ENCODE measurements at places on chromosomes 2 and 18.

DNA sequence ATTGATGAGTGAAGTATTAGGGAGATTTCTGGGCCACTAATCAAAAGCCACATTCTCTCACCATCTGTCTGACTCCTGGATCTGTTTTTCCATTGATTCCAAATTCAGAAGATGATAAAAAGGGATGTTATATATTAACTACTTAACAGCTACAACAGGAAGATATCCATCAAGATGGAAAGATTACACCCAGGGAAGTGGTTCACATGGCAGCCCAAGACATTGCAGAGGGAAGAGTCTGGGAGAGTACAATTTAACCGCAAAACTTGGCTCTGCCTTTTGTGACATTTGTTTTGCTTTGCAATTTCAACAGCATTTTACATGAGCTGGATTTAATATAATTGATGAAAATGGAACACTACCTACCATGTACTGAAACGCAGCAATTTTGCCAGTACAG lies 22.5 kb upstream of the TCF4 start:
- DNase-seq = no peak

- no peak for DNase-seq
Observed at GRCh38 chr18:61876899-61877298, 15.9 kb downstream of the RNF152 start.

DNA sequence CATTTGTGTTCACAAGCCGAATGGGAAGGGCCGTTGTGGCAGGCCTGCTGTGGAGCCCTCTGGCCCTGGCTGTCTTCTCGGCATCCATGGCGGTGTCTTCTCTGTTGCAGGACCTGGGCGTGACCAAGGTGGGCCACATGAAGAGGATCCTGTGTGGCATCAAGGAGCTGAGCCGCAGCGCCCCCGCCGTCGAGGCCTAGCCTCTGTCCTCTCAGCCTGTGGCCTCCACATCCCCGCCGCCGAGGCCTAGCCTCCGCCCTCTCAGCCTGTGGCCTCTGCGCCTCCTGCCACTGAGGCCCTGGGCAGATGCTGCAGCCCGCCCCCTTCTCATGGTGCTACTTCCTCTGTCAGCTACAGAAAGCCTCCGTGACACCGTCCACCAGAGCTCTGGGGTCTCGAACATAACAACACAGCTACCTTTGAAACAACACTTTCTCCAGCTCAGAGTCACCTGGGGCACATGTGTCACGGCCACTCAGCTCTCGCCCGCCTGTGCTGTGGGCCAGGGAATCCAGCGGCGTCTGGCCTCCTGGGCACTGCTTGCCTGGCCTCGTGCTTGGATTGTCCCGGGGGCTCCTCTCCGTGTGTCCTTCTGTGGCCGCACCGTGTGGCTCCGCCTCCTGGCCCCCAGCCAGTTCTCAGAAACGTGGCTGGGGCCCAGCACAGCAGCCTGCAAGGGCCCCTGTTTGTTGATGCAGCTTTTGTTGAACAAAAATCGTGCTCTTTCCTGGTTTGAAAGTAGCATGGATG lies 97.1 kb downstream of the USP40 start:
- DNase-seq = no peak

DNA sequence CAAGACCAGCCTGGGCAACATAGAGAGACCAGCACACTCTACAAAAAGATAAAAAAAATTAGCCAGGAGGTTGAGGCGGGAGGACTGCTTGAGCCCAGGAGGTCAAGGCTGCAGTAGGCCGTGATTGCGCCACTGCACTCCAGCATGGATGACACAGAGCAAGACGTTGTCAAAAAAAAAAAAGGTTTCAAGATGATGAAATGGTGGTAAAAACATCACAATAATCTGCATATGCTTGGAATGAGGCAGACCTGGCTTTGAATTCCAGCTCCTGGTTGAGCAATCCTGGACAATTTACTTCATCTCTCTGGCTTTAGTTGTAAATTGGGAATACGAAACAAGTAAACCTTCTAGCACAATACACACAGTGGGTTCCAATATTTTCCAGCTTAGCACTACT lies 24.1 kb downstream of the USP40 start:
- DNase-seq = no peak

- DNase-seq = no peak
Observed at GRCh38 chr2:240573071-240573515, 4.8 kb downstream of the RNPEPL1 start.

All from iPS DF 6.9 (cell line).